Mesothelial cell of epicardium (in vitro differentiated cells): ENCODE measurements at places on chromosomes 6 and 20. TPM values are rescaled to one million over a fixed set of nuclear protein-coding genes. Genes with fewer than 3 reads are reported as not detected.

Gene RFX6
- total RNA-seq: 3.4 to 4.0 TPM (median 3.8 TPM) in 3 replicates

Gene GMNN
- total RNA-seq: 21.3 to 25.1 TPM (median 23.4 TPM) in 3 replicates

Gene TMEM14A
- 20.5 to 23.3 TPM (median 21.2 TPM) in 3 replicates for total RNA-seq

Gene KCNB1
- 0.51 to 1.1 TPM (median 0.52 TPM) in 3 replicates for total RNA-seq

Gene BPI
- not detected in 3 replicates for total RNA-seq

Gene PRSS16
- total RNA-seq: 16.2 to 20.6 TPM (median 19.1 TPM) in 3 replicates

Gene FAXC
- 11.0 to 14.6 TPM (median 13.9 TPM) in 3 replicates for total RNA-seq

Gene VEGFA
- total RNA-seq: 181 to 186 TPM (median 185 TPM) in 3 replicates

DNA sequence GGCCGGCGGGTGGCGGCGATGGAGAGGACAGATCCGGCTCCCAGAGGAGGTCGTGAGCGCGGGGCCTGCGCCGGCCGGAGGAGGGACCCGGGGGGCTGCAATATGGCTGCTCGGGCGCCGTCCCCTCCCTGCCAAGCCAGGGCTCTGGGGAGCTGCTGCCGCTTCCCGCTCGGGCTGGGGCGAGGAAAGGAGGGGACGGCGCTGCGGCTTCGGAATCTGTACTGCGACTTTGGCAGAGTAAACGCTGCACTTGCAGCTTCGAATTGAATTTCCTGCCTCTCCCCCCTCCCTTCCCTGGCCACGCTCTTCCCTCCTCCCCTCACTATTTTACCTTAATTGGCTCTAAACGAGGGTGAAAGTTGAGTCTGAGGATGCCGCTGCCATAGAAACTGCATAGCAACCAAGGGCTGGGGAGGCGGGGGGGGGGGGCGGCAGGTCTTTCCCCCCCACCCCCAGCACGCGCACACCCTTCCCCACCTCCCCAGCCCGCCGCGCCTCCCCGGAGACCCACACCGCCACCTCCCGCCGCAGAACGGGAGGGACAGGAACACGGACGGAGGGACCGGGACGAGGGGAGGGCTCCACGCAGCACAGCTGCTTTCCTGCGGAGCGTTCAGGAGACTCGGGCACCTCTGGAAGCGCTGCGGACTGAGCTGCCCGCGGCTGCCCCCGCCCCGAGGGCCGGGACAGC is 93.9 kb downstream of the RNASET2 start:
- peak overlapping the region; percentile 87 for H3K4me3 ChIP-seq
- no peak overlapping the region for H3K27ac ChIP-seq
- H3K36me3 ChIP-seq: no peaks in the 10 kb centered on the region
- DNase-seq: peak; percentile 55
- H3K27me3 ChIP-seq: peaks cover 44% of the 10 kb centered on the region
- peaks cover 4% of the 10 kb centered on the region for H3K4me1 ChIP-seq

DNA sequence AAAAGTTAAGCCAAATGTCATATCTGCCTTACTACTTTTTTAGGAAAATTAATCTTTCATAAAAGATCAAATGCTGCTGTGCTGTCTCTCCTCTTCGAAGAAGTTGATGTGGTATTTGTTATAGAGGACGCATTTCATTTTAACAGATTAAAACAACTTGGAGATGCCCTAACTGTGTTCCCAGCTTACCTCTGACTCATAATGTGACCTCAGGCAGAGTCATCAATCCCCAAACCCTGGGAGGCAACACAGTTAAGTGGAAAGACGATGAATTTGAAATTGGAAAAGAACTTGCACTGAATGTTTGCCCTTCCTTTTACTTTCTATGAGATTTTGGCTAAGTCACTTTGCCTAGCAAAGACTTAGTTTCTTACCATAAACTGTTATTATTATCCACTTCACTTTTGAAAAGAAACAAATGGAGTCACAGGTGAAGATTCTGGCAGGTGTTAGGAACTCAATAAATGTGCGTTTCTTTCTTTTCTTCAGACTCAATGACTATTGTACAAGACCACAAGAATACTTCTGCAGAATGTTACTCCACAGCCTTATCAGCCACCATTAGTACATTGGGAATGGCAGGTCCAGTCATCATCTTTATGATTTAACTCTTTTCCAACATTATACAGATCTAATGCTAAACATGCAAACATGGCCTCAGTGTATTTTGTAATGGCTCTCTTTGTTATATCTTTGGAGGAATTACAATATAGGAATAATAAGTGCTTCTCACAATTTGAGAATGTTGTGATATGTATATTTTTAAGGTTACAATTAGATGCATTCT is 102.6 kb downstream of the COL21A1 start:
- H3K36me3 ChIP-seq: no peaks in the 10 kb centered on the region
- peaks cover 2% of the 10 kb centered on the region for H3K4me1 ChIP-seq
- no peak overlapping the region for H3K27ac ChIP-seq
- H3K4me3 ChIP-seq: no peak overlapping the region
- no peaks in the 10 kb centered on the region for H3K27me3 ChIP-seq

DNA sequence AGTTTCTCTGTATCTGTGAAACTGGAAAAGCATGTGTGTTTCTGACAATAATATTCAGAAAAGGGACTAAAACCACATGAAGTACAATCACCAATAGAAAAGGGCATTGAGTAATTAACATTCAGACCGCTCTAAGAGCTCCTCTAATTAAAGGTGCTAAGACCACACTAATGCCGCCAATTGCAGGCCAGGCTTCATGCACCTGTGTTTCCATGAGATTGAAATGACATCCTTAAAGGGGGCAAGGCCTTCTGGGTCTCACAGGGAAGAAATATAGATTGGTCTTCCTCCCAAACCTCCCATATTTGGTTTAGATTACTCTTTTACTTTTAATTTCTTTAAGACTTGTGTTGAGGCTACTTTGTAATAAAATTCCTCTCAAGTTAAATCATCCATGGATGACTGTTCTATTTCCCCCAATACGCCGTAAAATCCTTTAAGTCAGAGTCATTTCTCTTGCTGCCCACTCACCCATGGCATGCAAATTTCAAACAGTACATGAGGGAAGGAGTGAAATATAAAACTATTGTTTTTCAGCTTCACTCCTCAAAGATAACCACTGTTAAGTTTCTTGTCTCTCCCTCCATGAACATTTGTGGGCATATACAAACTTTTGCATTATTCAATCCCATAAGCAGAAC is 110.6 kb downstream of the UBE3D start:
- no peak overlapping the region for H3K4me3 ChIP-seq
- DNase-seq: no peak
- H3K27ac ChIP-seq: no peak overlapping the region
- peaks cover 11% of the 10 kb centered on the region for H3K36me3 ChIP-seq

DNA sequence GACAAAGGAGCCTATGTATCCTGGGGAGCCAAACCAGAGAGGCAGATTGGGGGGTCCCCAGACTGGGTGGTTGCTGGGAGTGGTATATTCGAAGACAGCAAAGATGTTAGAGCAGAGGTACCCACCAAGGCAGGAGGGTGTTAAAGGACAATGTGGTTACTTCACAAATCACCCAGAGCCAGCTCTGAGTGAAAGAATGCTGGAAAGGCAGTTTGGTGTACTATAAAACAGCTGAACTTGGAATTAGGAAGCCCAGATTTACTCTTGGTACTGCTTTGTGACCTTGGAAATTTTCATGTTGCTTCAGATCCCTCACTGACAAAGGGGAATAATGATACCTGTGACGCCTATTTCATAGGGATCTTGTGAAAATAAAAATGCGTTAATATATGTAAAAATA is 121.6 kb downstream of the CD164 start:
- no peak overlapping the region for H3K4me3 ChIP-seq
- no peaks in the 10 kb centered on the region for H3K27me3 ChIP-seq
- H3K36me3 ChIP-seq: peaks cover 3% of the 10 kb centered on the region
- no peak for DNase-seq
- peaks cover 2% of the 10 kb centered on the region for H3K4me1 ChIP-seq

GRCh38 chr20:20780127-20780824 is 67.8 kb upstream of the RALGAPA2 start:
- peaks cover 13% of the 10 kb centered on the region for H3K4me1 ChIP-seq
- no peak overlapping the region for H3K4me3 ChIP-seq
- H3K27ac ChIP-seq: no peak overlapping the region

GRCh38 chr6:38391626-38392579 is 247.8 kb downstream of the BTBD9 start:
- H3K4me1 ChIP-seq: peaks cover 25% of the 10 kb centered on the region
- no peak overlapping the region for H3K4me3 ChIP-seq
- H3K27ac ChIP-seq: no peak overlapping the region
- DNase-seq: no peak

DNA sequence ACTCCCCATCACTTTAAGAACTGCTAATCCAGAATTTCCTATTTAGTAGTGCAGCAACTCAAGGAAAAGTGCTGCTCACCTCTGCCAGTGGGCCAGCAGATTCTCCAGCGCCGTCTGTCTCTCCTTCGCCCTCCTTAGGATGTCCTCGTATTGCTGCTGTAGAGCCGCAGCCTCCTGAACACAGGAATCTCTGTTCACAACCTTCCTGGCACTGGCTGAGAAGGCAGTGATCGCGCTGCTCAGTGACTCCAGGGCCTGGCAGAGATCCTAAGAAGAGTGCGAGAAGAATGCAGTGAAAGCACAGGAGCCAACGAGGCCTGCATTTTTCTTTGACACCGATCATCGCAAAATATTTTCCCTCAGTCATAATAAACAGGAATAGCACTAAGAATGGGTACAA is 209.0 kb downstream of the SYNE1 start:
- no peaks in the 10 kb centered on the region for H3K4me1 ChIP-seq
- no peak for DNase-seq
- H3K27me3 ChIP-seq: peaks cover 13% of the 10 kb centered on the region
- no peak overlapping the region for H3K27ac ChIP-seq
- H3K4me3 ChIP-seq: no peak overlapping the region

DNA sequence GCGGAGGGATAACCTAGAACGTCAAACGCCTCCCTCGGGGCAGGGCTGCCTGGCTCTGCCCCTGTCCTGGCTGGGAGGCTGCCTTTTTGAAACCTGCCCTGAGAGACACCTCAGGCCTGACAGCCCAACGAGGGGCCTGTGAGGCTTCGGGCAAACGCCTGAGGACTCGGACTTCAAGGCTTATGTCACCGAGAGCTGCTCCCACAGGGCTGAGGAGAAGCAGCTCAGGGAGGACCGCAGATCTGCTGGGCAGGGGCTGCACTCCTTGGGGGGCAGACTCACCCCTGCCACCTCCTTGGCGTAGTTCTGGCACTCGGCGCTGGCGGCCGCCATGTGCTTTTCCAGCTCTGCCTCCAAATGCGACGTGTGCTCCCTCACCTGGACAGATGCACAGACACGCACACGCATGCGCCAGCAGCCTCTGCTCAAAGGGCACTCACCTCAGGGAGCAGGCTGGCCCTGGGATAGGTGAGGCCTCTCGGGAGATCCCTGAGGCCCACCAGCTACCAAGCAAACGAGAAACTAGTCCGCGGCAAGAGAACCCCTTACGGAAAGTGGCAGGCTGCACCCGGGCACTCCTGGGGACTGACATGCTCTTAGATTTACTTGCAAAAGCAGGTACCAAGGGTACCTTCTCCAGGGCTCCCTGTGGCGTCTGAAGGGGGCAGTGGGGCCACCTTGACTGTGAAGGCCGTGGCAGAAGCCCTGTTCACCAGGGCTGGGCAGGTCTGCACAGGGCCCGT is 49.6 kb downstream of the DSTN start:
- no peak for DNase-seq
- H3K36me3 ChIP-seq: peaks cover 10% of the 10 kb centered on the region
- peaks cover 4% of the 10 kb centered on the region for H3K4me1 ChIP-seq
- H3K4me3 ChIP-seq: no peak overlapping the region

DNA sequence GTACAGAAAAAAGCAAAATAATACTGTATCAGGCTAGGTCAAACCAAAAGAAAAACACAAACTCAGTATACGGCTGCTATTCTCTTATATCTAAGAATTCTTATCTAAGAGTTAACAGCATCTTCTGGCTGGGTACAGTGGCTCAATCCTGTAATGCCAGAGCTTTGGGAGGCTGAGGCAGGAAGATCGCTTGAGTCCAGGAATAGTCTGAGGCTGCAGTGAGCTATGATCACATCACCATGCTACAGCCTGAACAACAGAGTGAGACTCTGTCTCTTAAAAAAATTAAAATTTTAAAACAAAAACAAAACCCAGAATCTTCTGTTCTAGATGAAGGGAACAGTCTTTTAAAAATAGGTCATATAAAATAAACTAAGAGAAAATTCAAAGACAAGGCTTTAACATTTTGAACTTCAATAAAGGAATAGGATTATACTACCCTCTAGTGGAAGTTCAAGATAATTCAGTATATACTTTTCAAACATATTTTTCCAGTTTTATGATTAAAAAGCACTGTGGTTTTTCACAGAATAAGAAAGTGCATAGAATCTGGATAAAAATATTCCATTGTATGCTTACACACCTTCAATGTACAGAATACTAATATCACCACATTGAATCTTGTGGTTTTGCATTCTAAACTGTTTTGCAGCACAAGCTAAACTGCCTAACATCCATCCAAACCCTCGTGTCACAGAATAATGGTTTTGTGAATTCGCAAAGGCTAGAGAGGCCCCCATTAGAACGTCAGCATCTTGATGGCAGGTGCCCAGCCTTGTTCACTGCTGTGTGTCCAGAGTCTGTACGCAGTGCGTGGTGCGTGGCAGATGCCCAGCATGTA is 39.3 kb downstream of the DTNBP1 start:
- peaks cover 2% of the 10 kb centered on the region for H3K36me3 ChIP-seq
- H3K4me3 ChIP-seq: no peak overlapping the region
- peaks cover 24% of the 10 kb centered on the region for H3K4me1 ChIP-seq
- H3K27me3 ChIP-seq: no peaks in the 10 kb centered on the region
- DNase-seq: no peak

DNA sequence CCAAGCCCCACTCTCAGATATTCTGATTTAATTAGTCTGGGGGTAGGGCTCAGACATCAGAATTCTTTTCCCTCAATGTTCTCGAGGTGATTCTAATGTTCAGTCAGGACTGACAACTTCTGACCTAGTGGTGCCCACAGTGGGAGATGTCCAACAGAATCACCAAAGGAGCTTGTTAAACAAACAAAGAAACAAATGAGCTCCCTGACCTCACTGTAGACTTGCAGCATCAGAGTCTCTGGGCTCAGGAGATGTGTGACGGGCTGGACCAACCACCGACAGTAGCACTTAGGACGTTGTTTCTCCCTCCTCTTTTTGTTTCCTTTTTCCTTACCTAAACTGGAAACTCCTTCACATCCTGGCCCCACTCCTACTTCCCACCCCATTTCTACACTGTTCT is 49.3 kb downstream of the CLIC5 start:
- H3K27ac ChIP-seq: peak overlapping the region; percentile 89
- no peaks in the 10 kb centered on the region for H3K36me3 ChIP-seq
- no peak for DNase-seq
- no peak overlapping the region for H3K4me3 ChIP-seq
- H3K4me1 ChIP-seq: peaks cover 32% of the 10 kb centered on the region
- no peaks in the 10 kb centered on the region for H3K27me3 ChIP-seq

GRCh38 chr6:134238960-134239795 is 78.7 kb downstream of the SGK1 start:
- H3K36me3 ChIP-seq: no peaks in the 10 kb centered on the region
- H3K27ac ChIP-seq: no peak overlapping the region
- H3K4me3 ChIP-seq: no peak overlapping the region
- H3K27me3 ChIP-seq: no peaks in the 10 kb centered on the region

DNA sequence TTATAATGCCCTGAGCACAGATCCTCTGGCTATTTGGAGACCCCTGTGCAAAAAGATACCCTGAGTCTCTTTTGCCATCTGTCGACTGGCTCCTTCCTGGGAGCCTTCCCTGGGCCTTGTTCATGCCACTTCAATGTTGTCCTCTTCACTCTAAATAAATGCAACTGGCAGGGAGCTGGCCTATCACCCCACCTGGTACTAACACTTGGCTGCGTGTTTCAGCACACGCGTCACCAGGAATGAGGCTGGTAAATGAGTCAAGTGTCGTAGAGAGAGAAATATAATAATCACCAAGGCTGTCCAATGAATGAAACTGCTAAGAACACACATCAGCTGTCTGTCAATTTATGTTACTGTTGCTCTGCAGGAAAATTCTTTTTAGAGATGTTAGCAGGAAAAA is 374.6 kb upstream of the JARID2 start:
- H3K4me3 ChIP-seq: no peak overlapping the region
- no peaks in the 10 kb centered on the region for H3K36me3 ChIP-seq
- no peaks in the 10 kb centered on the region for H3K4me1 ChIP-seq
- peaks cover 22% of the 10 kb centered on the region for H3K27me3 ChIP-seq
- no peak for DNase-seq
